CD8-positive, alpha-beta memory T cell (primary cell): ENCODE measurements at places on chromosomes 16 and 17. TPM values are rescaled to one million over a fixed set of nuclear protein-coding genes. Genes with fewer than 3 reads are reported as not detected.

The SMIM5 gene
- not detected for total RNA-seq

The PABPN1L gene
- not detected for total RNA-seq

The LITAFD gene
- not detected for total RNA-seq

The DNASE1 gene
- total RNA-seq, result 15.0 TPM

The FOXL1 gene
- not detected for total RNA-seq

The FAM83G gene
- 13.1 TPM for total RNA-seq

The CA4 gene
- total RNA-seq, result not detected

The GPRC5C gene
- total RNA-seq, result not detected

The TPPP3 gene
- not detected for total RNA-seq

The GLYR1 gene
- 110 TPM for total RNA-seq

The FGF11 gene
- total RNA-seq, result 0.85 TPM
